Ureter (tissue), 1 donor: ENCODE measurements at places on chromosomes 4 and X. TPM values are rescaled to one million over a fixed set of nuclear protein-coding genes. Genes with fewer than 3 reads are reported as not detected.

SPACA5 gene
- total RNA-seq = not detected

SUPT20HL1 gene
- total RNA-seq = 0.78 TPM

PLAC8 gene
- 4.9 TPM for total RNA-seq

GRCh38 chr4:39877971-39878370, 99.7 kb downstream of the PDS5A start:
- DNase-seq = no peak

DNA sequence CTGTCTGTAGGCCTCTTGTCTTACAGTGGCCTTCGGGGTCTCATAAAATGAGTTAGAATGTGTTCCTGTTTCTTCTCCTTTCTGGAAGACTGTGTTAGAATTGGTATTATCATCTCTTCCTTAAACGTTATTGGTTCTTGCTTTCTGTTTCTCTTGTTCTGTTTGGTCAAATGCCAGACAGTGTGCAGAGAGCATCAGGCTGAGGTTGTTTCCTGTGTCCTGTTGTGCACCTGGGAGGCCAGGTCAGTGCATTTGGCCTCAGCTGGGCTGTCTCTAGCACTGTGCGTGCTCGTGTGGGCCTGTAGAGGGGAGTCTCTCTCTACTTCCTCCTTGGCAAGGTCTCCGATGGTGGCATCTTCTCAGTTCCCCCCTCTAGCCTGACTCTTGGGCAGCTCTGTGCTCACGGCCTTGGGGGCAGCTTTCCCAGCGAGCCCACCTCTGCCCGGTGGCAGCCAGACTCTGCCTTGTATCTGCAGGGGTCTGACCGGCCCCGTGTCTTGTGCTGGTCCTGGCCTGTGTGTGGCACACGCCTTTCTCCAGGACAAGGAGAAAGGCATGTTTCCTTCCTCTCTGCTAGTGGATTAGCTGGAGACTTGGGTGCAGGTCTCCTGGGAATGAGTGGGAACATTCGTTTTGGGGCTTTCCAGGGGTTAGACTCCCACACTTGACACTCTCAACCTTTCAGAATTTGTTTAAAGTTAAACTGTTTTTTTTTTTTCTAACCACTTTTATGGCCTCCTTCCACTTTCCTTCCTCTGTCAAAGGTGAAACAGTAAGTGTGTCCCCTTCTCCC, 62.3 kb downstream of the FAM193A start:
- DNase-seq = no peak

DNA sequence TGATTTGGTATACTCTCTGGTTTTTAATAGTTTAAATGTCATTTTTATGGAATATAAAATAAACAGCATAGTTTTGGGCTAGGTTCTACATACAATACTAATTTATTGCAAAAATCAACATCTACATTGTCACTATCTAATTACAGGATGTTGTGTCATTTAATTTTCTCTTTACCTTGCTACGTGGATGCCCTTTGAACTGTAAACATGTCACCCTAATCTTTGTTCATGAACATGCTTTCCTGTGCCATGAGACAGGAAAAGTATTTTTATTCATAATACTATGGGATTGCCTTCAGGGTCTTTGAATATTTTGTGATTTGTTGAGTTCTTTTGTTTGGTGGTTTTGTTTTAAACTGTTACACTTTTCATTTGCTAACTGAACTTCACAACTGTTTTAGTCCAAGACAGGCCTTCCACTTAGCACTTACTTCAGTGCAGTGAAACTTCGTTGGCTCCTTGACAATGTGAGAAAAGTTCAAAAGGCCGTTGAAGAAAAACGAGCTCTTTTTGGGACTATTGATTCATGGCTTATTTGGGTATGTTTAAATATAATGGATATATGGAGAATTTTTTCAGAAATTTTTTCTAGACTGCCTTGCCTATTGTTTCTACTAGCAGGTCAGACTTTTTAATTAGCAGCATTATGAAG, 40.9 kb downstream of the GK start:
- no peak for DNase-seq

DNA sequence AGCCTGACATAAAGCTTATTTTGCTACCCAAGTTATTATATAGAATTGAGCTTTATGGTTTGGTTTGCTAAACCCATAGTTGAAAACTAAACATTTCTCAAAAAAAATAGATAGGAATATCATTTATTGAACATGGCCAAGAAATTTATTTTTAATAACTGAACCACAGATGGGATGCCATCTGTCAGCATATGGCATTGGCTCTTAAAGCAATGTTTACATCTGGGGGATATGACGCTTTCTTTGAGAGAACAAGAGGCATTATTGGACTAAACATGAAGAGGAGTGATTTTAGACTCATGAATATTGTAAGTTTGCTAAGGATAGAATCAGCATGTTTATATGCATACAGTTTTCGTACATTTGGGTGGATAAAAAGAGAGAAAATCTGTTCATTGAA, 132.6 kb upstream of the SLIT2 start:
- DNase-seq = no peak

NUDT6 gene
- 9.2 TPM for total RNA-seq

BRS3 gene
- total RNA-seq = 0.18 TPM

DNA sequence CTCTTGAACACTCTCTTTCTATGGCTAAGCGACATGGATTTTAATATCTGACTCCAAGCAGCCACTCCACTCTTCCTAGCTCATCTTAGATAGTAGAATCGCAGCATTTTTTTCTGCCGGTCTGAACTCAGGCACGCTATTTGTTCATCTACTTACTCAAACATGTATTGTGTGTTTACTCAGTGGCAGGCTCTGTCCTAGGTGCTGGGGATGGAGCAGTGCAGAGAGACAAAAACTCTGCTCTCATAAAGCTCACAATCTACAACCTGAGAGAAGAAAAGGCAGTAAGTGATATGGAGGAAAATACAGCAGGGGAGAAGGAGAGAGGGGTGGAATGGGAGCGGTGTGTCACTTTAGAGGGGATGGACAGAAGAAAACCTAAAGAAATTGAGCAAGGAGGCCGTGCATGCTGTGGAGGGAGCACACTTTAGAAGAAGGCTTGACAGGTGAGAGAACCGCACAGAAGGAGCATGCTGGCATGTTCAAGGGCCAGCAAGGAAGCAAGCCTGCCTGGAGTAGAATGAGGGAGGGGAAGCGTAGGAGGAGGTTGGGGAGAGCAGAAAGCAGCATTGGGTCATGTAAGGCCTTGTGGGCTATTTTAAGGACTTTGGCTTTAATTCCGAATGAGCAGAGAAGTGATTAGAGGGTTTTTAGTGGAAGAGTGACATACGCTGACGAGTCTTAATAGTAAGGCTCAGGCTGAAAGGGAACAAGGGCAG, 132.0 kb downstream of the ANK2 start:
- no peak for DNase-seq

GRCh38 chr4:41197495-41197894, 16.8 kb downstream of the APBB2 start:
- DNase-seq = no peak

DNA sequence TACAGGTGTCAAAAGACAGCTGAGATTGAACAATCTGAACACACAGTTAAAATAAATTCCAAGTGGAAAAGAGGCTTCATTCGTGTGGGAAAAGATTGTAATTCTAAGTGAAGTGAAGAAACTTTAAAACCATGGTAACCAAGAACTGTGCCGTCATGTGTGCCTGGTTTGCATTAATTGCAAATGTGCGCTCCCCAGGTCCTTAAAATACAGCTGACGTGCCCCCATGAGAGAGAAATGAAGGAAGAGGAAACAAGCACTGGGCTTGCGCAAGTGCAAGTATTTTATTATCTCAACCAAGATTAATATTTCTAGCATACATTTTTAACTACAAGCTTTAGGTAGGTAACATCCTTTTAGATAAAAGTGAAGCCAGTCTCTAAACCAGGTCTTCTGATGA, 92.5 kb downstream of the PARM1 start:
- no peak for DNase-seq

CSAG1 gene
- total RNA-seq = not detected

CCNA2 gene
- 1.0 TPM for total RNA-seq

DNA sequence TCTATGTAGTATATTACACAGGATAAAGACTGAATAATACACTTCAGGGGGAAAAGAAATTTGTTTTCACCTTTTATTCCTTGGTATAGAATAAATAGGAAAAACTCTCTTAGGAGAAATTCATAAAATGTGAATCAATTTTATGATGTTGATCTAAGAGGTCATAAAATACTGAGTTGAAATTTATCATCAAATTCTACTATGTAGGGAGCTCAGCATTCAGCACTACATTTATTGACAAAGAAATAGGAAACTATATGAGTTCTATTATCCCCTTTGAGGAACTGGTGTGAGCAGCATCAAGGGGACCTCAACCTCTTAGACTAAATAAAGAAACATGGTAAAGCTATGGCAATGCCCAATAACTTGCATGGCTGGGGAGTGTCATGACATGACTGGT, 348.2 kb upstream of the SMIM31 start:
- no peak for DNase-seq

GRCh38 chr4:94458682-94459081, 6.9 kb downstream of the PDLIM5 start:
- DNase-seq = no peak

C4orf54 gene
- not detected for total RNA-seq

DNA sequence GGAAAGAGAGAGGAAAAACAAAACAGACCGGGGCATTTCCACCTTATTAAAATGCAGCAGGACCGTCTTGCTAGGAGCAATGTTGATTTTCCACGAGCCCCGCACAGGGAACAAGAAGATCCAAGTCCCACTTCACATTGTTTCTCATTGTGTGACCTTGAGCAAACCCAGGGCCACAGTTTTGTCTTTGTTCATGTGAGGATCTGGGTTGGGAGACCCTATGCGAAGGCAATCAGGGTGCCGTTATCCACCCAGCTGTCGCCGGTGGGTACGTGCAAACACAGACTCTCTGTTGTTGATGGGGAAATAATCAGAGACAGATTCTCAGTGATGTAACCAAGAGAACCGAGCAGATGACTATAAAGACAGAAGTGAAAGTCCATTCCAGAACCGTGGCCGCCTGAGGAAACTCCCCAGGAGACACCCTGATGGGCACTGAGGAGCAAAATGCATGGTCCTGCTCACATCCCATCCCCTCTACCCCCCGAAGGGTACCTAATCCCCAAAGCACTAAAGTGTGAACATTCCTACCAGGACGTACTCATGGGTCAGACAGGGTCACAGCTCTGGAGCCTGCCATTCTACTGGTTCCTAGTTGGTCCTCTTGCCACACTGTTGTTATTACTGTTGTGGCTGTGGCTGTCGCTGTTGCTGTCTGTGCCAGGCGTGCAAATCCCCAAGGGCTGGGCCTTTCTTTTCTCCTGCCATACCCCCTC, 102.7 kb upstream of the RBPJ start:
- no peak for DNase-seq

RHOXF2B gene
- total RNA-seq = not detected

GRCh38 chr4:119286377-119287002, 35.4 kb downstream of the FABP2 start:
- no peak for DNase-seq

- no peak for DNase-seq
Observed at GRCh38 chrX:134174859-134175258, 62.1 kb upstream of the CCDC160 start.

DNA sequence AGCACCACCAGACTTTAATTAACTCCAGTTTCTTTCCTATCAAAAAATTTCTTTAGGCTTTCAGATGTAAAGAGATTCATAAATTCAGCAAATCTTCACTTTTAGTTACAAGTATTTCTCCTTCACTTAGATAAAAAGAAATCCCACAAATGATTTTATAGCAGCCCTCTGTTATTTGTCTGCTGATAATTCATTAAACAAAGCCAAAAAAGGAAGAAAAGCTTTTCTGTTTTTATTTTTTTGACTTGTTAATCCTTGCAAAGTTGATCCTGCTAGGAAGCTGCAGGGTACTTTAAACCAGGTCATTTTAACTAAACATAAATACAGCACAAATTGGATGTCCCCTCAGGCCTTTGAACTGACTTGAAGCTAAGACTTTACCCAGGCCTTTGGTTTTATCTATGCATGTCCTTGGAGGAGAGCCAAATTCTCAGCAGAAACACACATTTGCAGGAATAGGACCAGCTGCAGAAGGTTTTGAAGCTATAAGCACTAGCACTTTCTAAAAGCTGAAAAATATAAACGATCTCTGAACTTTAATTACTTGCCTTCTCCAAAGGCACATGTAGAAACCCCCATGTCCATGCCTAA, 57.5 kb downstream of the PCDH18 start:
- DNase-seq = no peak

DNA sequence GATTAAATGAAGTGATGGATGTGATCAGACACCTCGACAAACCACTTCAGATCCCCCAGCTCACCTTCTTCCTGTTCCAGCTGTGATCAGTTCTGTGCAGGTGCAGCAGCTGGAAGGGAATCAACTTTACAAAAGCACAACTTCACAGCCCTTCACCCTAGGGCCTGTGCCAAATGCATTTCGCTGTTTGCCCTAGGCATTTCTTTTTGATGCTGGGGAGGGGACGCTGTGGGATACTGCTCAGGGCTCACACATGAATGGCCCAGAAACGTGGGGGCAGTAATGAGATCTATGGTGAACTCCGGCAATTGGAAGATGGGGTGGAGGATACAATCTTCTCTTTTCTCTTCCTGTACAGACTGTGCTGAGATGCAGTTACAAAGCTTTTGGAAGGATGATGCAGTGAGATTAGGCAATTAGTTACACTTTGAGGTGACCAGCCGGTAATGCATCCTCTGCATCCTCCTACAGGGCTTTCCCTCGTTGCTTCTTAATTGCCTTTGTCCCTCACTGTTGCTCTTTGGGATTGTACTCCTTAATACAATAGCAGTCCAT, 215.1 kb upstream of the PITX2 start:
- no peak for DNase-seq

DIPK2B gene
- 27.1 TPM for total RNA-seq

- DNase-seq = no peak
Observed at GRCh38 chr4:100936661-100937375, 410.5 kb downstream of the PPP3CA start.

DNA sequence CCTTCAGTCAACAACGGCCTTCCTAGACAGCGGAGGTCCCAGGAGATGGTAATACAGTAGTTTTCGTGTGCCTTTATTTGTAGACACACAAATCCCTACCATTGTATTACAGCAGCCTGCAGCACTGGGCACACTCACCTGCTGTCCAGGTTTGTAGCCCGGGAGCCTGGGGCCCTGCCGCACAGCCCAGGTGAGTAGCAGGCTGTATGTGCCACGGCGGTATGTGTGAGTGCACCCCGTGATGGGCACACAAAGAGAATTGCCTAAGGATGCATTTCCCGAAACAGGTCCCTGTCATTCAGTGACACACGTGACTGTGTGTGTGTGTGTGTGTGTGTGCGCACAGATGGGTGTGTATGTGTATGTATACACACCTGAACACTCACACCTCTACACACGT, 8.1 kb upstream of the SLC25A6 start:
- DNase-seq = no peak

GRCh38 chrX:103441878-103442535, 65.7 kb downstream of the BEX3 start:
- DNase-seq = peak; percentile 47

SSX1 gene
- not detected for total RNA-seq
